ENCODE measurements at places on chromosomes 4 and X. TPM values are rescaled to one million over a fixed set of nuclear protein-coding genes. Genes with fewer than 3 reads are reported as not detected.

DNA sequence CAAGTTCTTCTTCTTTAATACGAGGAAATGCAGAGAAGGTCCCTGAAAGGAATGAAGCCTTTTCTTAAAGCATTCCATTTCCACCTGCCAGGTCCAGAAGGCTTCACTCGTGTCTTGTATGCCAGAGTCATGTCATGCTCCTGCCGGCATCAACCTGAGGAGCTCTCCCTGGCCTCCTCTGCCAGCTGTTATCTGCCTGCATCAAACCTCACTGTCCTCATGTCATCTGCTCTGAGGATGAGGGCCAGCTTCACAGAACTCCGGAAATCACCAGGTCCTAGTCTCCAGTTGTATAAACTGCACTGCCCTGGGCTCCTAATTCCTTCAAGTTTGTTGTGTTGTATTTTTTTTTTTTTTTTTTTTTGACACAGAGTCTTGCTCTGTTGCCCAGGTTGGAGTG, 20.0 kb upstream of the S100G start:
- DNase-seq, result no peak

DNA sequence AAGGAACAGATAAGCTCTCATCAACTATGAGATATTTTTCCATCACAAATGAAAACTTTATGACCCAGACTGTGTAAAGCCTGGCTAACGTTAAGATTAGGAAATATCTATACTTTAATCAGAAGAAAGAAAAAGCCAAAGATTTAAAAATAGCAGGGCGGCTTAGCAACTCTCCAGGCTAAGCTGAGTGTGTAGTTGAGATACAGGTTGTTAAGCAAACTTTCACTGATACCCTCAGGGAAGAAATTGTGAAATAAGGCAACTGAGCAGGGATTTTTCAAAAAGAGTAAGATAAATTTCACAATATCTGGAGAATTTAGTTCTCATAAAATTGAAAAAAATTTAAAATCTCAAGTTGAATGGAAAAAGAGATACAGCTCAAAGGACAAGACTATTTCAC, 382.0 kb downstream of the RAPGEF2 start:
- no peak for DNase-seq

- no peak for DNase-seq
These were observed 22.6 kb downstream of the SYNPO2 start for GRCh38 chr4:118911238-118911703.

- DNase-seq, result no peak
These were observed 20.5 kb downstream of the SUPT20HL2 start for GRCh38 chrX:24293412-24293811.

DNA sequence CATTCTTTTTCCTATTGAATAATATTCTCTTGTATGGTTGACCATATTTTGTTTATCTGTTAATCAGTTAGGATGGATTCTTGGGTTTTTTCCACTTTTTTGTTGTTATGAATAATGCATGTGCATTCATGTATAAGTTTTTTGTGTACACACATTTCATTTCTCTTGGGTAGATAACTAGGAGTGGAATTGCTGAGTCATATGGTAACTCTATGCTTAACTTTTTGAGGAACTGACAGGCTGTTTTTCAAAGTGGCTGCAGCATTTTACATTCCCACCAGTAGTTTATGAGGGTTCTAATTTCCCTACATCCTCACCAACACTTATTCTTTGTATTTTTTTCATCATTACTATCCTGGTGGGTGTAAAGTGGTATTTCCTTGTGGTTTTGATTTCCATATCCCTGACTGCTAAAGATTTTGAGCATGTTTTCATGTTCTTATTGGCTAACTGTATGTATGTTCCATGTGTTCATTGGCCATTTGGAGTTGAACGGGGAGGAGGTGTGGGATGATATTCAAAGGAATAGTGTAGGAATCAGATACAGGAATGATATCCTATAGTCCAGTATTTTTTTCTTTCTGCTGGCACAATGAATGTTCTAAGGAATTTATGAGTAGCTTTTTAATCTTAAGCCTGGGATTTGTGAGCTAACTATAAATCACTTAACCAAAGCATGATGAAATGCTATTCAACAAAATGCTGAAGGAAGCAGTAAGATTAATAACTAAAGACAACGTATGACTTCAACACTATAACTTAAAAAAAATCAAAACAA, 114.3 kb downstream of the AMELX start:
- no peak for DNase-seq

- no peak for DNase-seq
These were observed 606.2 kb downstream of the KLHL13 start for GRCh38 chrX:117510453-117510852.

- no peak for DNase-seq
These were observed 103.7 kb upstream of the RAPGEF2 start for GRCh38 chr4:158999166-158999682.

The MTMR8 gene
- total RNA-seq, result 3.0 TPM

The CASK gene
- total RNA-seq, result 157 TPM
